ENCODE measurements at places on chromosomes 3 and 15. TPM values are rescaled to one million over a fixed set of nuclear protein-coding genes. Genes with fewer than 3 reads are reported as not detected.

GRCh38 chr3:17798000-17798399 is 55.6 kb upstream of the TBC1D5 start:
- no peak for DNase-seq

- peak; percentile 27 for DNase-seq
Measured at GRCh38 chr15:89329329-89330084, 5.1 kb downstream of the POLG start.

DNA sequence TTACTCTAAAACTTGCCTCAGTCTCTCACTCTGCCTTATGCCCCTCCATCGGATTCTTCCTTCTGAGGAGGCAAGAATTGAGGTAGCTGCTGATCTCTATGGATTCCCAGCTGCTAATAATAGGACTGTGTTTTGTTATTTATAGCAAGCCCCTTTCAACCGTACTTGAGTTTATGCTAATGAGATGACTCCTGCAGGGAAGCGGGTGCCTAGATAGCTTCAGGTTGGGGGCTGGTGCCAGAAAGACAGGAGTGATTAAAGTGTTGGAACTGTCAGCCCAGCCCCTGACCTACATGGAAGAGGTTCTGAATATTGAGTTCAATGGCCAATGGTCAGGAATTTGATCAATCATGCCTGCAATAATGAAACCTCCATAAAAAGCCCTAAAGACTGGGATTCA is 21.8 kb upstream of the LIMD1 start:
- no peak for DNase-seq

DNA sequence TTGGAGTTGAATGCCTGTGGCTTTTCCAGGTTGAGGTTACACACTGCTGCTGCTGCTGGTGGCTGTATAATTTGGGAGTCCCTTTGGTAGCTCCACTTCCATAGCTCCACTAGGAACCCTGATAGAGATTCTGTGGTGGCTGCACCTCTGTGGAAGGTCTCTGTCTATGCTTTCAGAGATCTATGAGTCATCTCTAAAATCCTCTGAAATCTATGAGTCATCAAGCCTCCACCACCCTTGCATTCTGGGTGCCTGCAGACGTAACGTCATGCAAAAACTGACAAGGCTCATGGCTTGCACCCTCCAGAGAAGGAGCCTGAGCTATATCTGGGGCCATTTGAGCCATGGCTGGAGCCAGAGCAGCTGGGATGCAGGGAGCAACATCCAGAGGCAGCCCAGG is 1037.0 kb upstream of the CFAP20DC start:
- DNase-seq: peak; percentile 54

DNA sequence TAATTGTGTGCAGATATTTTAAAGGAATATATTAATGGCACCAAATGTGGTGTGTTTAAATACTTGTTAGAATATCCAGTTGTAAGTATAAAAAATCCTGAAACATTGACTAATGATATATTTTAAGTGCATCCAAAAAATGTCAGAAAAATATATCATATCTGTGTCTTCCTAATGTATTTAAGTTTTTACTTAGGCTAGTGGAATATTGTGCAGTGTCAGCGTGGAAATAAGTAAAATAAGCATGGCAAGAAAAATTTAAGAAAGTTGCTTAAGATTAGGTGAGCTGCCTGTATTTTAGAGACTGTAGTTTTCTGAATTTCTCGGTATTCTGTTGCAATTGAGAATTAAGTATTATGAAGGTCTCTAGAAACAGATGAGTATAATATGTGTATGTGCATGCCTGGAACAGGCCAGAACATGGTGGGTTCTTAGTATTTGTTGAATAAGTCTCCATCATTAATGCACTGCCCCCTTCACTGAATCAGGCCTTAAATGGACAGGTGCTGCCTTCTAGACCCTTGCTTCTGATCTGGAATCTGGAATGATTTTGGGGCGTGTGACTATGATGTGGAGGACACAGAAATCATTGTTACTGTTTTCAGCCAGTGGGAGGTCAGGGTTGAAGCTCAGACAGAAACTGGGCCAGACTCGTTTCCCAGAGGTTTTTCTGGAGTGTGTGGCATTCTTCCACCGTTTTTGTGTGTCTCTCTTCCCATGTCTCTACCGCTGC is 86.1 kb downstream of the TRAK1 start:
- DNase-seq: no peak

Gene HPS3
- total RNA-seq: 15.8 TPM

GRCh38 chr3:12681089-12681942 is 17.4 kb upstream of the RAF1 start:
- DNase-seq: no peak

- no peak for DNase-seq
Measured at GRCh38 chr15:96058103-96058851, 272.2 kb upstream of the NR2F2 start.

Gene TMCO5A
- not detected for total RNA-seq

Gene ZDHHC23
- total RNA-seq: 1.8 TPM

- DNase-seq: no peak
Measured at GRCh38 chr3:24578951-24579421, 84.3 kb upstream of the THRB start.

- DNase-seq: no peak
Measured at GRCh38 chr15:78394026-78394425, 44.0 kb upstream of the IREB2 start.

GRCh38 chr15:35458176-35458856 is 87.6 kb downstream of the DPH6 start:
- no peak for DNase-seq

DNA sequence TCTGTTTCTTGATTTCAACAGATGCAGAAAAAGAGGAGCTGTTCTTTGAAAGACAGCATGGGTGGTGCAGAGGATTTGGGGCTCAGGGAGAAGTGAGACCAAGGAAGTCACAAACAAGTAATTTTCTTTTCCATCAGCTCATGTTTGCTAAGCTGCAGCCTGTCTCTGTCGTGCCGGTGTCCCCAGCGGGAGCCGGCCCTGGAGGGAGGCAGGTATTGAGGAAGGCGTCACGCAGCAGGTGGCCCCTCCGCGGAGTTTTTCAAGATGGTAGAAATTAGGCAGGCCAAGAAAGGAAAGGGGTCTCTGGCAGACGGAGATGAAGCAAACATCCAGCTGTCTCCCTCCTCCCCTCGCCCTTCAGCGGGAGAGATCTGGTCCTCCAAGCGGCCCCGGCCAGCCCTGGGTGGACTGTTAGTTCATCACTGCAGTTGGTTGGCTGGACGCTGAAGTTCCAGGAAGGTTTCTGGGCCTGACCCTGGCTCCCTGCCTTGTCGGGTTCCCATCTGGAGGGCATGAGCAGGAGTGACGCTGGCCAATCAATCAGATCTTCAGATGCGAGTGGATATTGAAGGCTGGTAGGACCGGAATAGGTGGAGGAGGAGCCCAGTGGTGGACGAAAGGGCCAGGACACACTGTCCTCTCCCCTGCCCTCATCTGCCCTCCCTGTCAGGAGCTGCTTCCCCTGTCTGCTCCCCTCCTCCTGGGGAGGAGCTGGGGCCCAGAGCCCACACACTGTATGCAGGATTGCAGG is 27.7 kb upstream of the MUC4 start:
- no peak for DNase-seq

Gene CPEB1
- total RNA-seq: not detected

- no peak for DNase-seq
Measured at GRCh38 chr15:66822114-66822513, 120.1 kb downstream of the SMAD6 start.

Gene CD80
- 18.1 TPM for total RNA-seq

DNA sequence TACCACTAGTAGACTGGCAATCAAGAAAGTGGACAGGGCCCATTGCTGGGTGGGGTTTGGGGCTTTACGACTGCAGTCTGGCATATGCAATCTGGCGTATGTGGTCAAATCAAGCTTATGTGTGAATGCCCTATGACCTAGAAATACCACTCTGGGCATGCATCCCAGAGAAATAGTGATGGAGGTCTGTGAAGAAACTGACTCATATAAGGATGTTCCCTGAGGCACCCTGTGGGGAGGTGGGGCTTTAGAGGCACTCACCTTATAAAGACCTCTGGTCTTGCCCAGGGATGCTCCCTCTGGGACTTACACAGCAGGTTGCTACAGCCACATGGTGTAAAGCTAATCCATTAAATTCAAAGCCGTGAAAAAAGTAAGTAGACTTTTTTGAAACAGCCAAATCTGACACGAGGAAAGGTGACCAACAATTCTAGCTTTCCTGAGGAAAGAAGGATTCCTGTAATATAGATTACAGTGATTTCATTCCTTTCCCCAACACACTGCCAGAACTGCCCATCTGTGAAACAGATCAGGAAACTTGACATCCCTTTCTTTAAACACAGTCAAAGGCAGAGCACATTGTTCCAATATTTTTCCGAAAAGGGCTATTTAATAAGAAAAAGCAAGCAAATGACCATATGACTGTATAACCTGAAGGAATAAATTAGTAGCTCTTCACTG is 13.6 kb downstream of the RARRES1 start:
- DNase-seq: no peak

DNA sequence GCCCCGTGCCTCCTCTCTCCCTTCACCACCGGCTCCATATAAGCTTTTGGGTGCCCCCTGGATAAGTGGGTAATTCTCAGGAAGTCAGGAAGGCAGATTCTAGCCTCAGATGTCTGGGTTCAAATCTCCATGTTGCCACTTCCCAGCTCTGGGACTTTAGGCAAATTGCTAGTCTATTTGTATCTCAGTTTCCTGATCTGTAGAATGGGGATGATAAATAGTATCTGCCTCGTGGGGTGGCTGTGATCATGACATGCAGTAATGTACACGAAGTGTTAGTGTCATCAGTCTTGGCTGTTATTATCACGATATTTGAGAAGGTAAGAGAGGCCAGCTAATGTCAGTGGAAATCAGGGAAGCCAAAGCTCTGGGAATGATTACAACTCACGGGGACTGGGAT is 43.3 kb downstream of the MUC4 start:
- no peak for DNase-seq

GRCh38 chr3:52198643-52199608 is 966 bp downstream of the ALAS1 start:
- no peak for DNase-seq
